ENCODE measurements at places on chromosomes 13 and 19. TPM values are rescaled to one million over a fixed set of nuclear protein-coding genes. Genes with fewer than 3 reads are reported as not detected.

- peak; percentile 50 for DNase-seq
These were observed 4.2 kb upstream of the ZSCAN4 start for GRCh38 chr19:57664269-57665127.

- DNase-seq, result no peak
These were observed 96.3 kb upstream of the SLC15A1 start for GRCh38 chr13:98848746-98849145.

The LYL1 gene
- not detected for total RNA-seq

The SSC5D gene
- total RNA-seq, result 0.14 TPM

The DPRX gene
- total RNA-seq, result not detected

Data from Caki2 (cell line).